ENCODE measurements at places on chromosomes 12 and 14.

DNA sequence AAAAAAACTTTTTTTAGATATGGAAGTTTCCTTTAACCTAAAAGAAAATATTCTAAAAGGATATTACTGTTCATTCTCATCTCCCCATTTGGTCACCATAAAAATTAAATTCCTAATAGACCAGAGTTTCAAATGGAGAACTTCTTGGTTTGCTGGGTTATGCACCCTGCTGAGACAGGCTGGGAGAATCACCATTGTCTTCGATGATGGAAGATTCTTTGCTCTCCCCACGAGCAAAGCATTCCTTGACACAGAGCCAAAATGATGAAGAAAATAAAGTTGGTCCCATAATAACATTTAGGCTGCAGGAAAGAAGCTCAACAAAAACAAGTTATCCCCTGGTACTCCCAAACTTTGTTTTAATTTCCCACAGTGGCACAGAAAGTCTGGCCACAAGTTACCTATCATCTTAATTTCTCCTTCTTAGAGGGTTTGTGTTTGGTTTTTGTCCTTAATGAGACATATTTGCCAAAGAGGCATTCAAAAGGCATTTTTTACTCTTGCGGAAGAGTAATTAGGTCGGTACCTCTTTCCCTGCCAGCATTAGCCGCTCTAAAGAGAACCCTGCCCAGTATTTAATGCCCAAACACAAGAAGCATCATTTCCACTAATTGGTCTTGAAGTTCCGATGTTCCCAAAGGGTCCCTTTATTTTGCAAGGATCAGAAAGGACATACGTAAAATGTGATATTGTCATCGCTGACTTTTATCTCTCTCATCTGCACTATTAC lies 4.8 kb downstream of the DIO2 start:
- no peak for DNase-seq

GRCh38 chr12:107670999-107671643 lies 14.5 kb upstream of the PWP1 start:
- DNase-seq, result no peak

DNA sequence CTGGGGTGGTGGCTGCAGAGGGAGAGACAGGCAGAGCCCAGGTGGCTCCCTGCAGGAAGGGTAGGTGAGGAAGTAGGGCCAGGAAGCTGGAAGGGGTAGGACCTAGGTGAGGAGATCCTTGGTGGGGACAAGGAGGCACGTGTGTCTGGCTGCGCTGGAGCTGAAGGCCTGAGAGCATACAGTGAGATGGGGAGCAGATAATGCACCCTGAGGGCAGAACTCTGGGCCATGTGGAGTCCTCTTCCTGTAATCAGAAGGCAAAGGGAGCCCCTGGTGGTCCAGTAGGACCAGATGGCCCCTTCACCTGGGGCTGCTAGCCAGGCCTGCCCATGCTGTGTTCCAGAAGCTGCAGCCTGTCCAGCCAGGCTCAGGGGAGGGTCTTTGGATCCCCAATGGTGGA lies 15.3 kb upstream of the KRT80 start:
- DNase-seq, result no peak

GRCh38 chr12:109814600-109815150 lies 18.5 kb downstream of the TRPV4 start:
- DNase-seq, result no peak

DNA sequence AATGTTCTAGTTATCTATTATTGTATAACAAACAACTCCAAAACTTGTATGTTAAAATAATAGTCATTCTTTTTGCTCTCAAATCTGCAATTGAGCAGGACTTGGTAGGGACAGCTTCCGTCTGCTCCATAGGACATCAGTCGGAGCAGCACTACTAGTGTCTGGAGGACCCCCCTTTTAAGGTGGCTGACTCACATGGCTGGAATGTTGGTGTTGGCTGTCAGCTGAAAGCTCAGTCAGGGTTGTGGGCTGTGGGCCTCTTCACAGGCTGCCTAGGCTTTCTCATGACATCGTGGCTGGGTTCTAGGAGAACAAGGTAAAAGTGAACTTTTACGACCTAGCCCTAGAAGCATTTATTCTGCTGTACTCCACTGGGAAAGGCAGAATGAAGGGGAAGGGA lies 160.6 kb downstream of the ANO4 start:
- no peak for DNase-seq

DNA sequence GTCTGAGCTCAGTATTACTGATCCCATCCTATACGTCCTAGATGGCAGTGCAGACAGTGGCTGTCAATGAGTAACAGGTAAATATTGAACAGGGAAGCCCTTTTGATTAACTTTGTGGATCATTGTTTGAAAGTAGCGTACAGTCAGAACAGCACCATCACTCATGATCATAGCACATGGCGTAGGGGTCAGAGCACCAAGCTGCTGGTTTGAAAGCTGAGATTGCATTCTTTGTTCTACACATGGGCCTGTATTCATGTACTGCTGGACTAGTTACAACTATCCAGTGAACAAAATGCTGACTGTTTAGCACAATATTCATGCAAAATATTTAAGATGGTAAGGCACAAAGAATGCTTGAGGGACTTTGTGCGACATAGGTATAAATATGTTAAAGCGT lies 131.8 kb downstream of the NPAS3 start:
- DNase-seq, result no peak

GRCh38 chr14:96797582-96798349 lies 584 bp downstream of the VRK1 start:
- peak; percentile 12 for DNase-seq

DNA sequence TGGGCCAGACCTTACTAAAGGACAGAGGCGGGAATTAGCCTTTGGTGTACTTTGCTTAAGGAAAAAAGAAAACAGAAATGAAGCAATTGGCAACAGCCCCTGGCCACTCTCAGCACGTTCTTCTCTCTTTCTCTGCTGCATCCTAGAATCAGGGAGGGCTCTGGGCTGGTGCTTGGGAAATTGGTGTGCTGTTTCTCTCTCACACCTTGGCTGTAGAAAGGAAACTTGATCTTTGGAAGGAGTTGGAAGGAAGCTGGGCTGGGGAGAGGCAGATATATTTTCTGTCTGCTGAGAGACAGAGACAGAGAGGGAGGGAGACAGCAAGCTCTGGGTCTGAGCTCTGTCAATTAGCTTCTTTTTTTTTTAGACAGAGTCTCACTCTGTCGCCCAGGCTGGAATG lies 27.4 kb downstream of the NOS1 start:
- no peak for DNase-seq

DNA sequence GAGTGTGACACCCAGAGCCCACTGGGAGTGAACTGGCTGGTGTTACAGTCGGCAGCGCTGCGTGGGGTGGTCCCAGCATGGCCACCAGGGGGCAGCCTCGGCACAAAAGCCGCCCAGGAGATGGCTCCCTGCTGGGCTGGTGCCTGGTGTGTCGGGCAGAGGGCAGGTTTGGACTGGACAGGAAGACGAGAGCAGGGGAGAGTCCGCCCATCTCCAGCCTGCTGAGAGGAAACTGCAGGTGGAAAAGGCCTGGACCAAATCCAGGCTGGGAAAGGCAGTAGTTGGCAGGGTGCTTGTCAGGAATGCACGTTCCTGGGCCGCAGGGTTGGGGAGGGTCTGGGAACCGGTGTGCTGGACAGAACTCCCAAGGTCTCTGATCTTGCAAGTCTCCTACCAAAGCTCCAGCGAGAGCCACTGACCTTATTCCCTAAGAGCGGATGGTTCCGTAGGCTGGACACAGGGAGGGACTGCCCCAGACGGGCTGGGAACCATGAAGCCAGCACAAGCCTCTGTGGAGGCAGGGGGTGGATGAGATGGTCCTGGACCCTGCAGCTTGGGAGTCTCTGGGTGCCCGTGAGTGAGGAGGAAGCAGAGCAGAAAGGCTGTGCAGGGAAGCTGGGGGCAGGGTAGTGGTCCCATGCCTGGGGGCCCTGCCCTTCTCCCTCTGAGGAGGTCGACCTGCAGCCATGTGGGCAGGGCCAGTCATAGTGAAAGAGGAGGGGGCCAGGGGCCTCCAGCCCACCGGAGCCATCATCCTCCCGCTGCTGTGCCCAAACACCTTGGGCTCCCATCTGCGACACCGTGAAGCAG lies 1.8 kb downstream of the AHNAK2 start:
- peak; percentile 79 for DNase-seq

DNA sequence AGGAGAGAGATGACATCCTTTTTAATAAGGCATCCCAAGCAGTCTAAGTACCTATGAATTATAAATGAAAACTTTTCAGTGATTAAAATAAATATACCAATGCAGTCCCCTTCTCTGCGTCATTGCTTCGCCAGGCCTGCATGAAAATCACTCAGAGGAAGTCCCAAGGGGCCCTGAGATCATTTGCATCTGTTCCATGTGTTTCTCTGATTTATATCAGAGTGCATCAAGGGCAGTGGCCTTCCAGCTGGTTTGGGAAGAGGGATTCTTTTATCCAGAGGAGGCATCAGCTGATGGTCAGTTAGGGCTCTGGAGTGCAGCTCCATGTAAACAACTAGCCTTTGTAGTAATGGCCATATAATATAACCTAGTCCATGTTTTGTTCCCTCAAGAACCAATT lies 210.1 kb downstream of the RGS6 start:
- DNase-seq, result no peak

DNA sequence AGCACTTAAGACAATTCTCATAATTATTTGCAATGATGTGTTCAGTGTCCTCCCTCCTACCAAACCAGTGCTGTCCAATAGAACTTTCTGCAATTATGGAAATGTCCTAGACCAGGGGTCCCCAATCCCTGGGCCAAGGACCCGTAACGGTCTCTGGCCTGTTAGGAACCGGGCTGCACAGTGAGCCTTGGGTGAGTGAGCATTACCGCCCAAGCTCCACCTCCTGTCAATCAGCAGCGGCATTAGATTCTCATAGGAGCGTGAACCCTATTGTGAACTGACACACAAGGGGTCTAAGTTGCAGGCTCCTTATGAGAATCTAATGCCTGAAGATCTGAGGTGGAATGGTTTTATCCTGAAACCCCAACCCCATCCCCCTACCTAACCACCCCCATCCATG lies 3.9 kb downstream of the SVOP start:
- DNase-seq, result no peak

DNA sequence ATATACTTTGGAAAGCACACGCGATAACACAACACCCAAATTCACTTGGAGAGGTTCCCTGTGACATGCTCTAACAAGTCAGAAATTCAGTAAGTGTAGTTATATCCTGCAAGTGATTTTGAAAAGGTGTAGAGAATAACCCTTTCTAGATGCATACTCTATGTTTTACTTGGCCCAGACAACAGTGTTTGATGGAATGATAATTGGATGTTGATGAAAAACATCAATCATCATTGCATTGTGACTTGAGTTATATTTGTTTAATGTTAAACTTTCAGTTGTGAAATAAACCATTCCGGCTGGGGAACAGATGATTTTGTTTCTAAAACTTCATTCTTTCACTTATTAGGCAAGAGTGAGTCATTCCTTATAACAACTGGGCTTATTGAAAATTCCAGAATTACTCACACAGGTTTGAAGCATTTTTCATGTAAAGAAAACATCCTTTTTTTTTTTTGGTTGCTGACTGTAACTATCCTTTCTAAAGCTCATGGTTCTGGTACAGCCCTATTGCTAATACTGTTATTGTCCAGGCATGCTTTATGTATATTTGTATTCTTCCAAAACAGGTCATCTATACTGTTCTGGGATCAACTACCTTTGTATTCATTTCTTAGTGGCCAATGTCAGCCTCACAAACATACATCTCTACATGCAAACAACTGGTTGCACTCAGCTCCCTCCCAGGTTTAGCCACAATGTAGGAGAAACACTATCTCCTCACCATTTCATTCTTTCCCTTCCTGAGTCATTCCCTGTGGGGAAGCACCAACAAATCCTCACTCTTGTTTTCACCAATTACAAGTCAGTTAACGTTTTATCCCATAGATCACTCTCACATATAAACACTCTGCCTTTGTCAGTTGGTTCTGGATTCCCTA lies 121.2 kb upstream of the LRIG3 start:
- DNase-seq, result no peak

- DNase-seq, result no peak
These were observed 45.3 kb upstream of the NAA30 start for GRCh38 chr14:57345106-57345505.

- no peak for DNase-seq
These were observed 49.5 kb downstream of the SIX1 start for GRCh38 chr14:60599727-60600126.

DNA sequence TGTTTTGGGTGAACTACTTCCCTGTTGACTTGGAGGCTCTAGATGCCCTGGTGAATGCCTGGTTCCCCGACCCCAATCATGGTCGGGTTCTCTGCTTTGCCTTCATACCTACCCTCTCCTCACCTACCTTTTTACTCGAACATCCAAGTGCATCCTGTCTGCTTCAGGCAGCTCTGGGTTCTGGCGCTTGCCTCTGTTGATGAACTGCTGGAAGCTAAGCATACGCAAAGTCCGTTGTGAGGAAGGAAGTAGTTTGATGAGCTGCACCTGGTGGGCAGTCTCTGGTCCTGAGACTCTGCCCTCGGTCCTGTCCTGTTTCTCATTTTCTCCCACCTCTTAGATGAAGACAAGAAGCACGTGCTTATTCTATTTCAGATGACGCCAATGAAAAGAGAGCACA lies 13.6 kb downstream of the KCNH3 start:
- DNase-seq, result no peak

DNA sequence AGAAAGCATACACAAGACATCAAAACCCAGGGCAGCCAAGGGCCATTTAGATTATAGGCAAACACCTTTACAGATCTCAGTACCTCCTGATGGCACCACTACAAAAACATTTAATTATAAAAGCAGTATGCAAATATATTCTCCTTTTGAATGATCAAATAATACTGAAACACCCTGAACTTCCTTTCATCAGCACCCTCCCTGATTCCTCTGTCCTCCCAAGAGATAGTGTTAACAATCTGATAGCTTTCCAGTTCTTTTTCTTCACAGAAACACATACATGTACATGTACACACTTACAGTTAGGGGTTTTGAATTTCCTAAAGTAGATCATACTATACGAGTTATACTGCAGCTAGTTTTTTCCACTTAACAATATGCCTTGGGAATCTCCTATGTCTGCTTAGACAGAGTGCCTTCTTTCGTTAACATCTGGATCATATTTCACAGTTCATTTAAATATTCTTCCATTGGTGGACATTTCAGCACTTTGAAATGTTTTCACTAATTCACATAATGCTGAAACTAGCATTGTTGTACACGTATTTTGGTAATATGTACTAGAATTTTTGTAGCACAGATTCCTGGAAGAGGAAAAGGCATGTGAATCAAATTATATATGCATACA lies 35.2 kb downstream of the TDG start:
- DNase-seq, result no peak

DNA sequence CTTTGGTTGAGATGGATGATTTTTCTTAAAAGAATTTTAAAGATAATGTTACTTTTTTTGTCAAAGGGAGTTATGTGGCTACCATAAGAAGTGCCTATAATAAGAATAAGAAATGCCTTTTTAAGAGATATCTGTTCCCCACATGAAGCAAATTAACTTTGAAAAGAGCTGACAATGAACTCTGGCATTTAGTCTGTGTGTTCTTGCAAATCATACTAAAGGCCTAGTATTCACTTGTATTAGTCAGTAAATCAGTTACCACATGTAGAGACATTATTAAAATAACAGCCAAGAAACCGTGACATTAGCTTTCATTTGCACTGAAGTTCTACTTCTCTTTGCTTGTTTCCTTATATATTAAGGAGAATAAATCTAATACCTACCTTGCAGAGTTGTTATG lies 296.3 kb downstream of the CCDC91 start:
- DNase-seq, result no peak
